WERI-Rb-1 (cell line): ENCODE measurements at places on chromosomes 1 and 21.
A peak's percentile ranks its signal among the peaks of the same experiment; 100 is the strongest.

DNA sequence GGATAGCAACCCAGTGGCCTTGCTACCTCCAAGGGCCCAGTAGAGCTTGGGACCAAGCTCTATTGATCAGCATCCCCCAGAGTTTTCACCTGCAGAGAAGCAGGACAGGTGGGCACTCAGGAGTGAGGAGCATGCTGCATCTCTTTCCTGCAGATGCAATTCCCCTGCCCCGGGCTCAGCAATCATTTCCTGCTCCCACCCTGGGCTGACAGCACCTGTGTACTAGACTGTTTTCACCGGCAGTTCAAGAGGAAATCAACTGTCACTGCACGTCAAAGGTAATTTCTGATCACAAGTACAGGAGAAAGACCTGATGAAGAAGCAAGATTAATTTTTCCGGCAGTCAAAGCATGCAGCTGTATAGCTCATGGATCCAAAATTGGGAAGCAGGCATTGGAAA, 8.8 kb upstream of the NT5C1A start:
- DNase-seq = no peak

GRCh38 chr1:108785264-108785663, 38.8 kb downstream of the STXBP3 start:
- no peak for DNase-seq

DNA sequence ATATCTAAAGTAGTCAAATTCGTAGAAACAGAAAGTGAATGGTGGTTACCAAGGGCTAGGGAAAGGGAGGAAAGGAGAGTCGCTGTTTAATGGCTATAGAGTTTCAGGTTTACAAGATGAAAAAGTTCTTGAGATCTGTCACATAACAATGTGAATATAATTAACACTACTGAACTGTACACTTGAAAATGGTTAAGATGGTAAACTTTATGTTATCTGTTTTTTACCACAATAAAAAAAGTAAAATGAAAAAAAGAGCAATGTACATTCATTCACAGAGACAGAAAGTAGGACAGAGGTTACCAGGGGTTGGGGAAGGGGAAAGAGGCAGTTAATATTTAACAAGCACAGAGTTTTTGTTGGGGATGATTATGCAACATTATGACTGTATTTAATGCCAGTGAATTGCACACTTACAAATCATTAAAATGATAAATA, 53.3 kb upstream of the SEC16B start:
- no peak for DNase-seq

GRCh38 chr1:2259668-2260402, 31.7 kb downstream of the SKI start:
- no peak for DNase-seq

DNA sequence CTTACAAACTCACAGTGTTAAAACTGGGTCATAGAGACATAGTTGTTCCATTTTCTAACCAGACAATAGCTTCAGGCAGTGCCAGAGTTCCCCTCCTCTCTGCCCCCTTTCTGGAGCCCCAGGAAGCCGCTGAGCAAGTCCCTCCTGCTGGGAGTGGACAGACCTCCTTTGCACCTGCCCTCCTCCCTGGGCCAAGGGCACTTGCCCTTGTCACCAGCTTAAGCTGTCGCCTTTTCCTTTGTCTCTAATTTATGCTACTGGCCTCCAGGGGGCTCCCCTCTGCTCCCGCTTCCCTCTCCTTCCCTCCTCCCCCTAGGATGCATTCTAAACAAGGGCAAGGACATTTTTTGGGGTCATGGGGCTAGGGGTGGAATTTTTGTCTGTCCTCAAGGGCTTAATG, 182.4 kb downstream of the MIS18A start:
- DNase-seq = peak; percentile 95

GRCh38 chr1:220877377-220878095, 1.7 kb upstream of the HLX start:
- no peak for DNase-seq

GRCh38 chr1:24558902-24559791, 3.3 kb downstream of the NCMAP start:
- DNase-seq = peak; percentile 44

DNA sequence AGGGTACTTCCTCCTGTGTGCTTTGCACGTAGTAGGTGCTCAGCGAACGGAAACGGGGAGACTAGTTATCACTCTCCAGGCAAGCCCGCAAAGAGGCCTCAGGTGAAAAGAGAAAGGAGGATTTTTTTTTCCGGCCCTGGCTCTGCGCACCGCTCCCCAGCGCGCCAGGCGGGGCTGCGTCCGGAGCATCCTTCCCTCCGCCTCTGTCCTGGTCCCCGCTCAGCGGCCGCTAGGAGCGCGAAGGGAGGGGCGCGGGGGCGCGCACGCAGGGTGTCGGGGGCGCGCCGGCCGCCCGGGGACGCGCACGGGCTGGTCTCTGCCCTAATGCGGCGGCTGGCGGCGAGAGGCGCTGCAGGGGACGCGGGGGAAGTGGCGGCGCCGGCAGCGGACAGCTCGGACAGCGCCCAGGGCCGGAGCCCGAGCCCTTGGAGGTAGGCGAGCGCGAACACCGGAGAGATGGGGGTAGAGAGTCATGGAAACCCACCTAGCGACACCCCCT, 42.3 kb upstream of the NFASC start:
- DNase-seq = peak; percentile 96

GRCh38 chr1:155669233-155670162, 19.1 kb downstream of the YY1AP1 start:
- no peak for DNase-seq
